CD4-positive, alpha-beta T cell treated with Interleukin-6 at 100 ng/mL for 8 hours (primary cell): ENCODE measurements at places on chromosomes 4 and X.

- DNase-seq, result no peak
Observed at GRCh38 chr4:175705407-175705806, 106.7 kb downstream of the GPM6A start.

DNA sequence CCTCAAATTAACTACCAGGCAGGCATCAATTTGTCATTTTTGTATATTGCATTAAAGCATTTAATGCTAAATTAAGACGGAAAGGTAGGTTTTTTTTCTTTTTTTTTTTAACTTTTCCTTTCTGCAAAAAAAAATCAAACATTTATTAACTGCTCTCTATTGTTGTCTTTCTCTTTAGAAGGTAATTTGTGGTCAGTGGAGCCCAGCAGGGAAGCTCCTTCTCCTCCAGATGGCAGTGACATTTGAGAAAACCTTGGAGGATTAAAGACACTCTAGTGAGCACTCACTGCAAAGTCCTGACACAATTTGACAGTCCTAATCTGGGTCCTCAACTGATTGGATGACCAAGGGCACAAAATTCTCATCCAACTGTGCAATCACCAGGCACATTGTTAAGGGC, 102.4 kb downstream of the SLIT2 start:
- no peak for DNase-seq

DNA sequence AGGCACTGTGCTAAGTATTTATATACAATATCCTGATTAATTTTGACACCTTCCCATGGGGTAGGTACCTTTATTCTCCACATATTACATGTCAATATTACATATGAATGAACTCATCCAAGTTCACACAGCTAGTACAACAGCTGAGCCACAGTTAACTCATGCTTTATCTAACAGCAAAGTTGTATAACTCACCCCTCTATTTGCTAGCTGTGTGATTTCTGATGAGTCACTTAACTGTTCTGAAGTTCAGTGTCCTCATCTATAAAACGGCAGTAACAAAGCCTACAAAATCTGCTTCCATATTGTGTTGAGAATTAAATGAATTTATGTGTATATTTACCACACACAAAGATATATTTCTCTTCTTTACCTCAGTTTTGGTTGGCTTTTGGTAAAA, 48.2 kb upstream of the KDR start:
- no peak for DNase-seq

DNA sequence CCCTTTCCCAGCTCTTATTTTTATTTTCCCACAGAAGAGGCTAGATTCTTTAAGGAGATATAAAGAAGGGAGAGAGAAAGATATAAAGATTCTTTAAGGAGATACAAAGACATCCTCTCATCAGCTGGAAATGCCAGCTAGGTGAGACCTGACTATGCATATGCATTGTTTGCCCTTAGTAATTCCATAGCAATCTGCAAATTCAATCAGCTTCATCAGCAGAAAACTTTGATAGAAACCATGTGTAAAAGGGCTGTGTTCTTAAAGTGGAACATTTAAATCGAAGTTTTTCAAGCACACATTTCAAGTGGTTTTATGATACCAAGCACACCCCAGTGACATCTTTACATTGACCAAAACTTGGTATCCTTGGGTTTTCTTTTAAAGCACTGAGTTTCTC, 24.1 kb downstream of the FHL1 start:
- no peak for DNase-seq

GRCh38 chr4:36374836-36375511, 93.6 kb downstream of the DTHD1 start:
- DNase-seq, result no peak

DNA sequence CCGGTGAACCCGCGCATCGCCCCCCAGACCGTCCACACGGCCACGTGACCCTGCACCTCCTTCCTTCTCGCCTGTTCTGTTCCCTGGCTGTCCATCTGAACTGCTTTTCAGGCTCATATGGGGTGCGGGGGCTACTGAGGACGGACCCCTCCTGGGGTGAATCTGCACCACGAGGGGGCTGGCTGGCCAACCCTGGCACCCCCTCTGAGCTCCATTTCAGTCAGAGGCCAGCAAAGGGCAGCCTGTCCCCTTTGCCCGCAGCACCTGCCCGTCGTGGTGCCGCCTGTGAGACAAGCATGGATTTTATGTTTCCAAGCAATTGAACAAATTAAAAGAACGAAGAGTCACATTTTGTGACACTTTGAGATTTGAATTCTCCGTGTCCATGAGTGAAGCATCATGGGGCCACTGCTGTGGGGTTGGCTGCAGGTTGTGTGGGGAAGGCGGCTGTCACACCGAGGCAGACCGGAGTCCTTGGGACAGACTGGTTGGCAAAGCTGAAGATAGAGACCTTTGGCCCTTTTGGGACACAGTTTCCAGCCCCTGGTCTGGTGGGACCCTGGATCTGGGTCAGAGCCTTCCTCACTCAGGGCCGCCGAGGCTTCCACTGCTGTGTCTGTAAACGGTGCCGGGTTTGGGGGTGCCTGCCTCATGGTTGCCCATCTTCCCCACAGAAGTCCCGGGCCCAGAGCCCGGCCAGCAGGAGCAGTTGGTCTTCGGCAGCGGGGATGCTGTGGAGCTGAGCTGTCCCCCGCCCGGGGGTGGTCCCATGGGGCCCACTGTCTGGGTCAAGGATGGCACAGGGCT, 5.7 kb downstream of the FGFR3 start:
- DNase-seq, result no peak

GRCh38 chr4:173525118-173526011, 4.7 kb downstream of the HAND2 start:
- DNase-seq, result no peak

DNA sequence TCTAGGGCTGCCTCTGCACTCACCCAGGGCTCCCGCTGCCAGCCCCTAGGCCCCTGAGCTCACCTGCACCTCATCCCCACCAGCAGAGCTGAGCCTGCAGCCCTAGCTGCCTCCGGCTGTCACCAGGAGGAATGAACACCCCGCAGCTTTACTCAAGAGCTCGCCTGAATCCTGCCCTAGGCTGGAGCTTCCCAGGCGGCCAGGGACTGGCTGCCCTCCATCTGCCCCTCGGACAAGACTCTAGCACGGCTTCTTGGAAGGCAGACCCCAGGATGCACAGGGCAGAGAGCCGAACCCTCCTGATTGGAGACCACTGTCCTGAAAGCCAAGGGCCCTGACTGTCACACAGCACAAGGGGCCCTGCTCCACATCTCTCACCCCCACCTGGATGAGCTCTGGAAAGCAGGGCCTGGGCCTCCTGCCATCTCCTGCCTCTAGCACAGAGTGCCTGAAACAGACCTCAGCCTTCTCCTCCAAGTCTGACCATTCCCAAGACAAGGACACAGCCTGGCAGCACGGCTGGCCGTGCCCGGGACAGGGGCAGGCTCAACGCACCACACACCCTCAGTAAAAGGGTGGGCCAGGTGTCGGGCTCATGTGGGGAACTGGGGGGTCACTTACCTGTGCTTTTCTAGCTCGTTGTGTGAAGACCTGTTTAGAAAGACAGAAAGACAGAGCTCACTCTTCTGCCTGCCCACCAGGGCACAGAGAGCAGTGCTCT, 4.4 kb downstream of the MXD4 start:
- no peak for DNase-seq
